Mammary epithelial cell (primary cell): ENCODE measurements at places on chromosomes 5 and 9.

DNA sequence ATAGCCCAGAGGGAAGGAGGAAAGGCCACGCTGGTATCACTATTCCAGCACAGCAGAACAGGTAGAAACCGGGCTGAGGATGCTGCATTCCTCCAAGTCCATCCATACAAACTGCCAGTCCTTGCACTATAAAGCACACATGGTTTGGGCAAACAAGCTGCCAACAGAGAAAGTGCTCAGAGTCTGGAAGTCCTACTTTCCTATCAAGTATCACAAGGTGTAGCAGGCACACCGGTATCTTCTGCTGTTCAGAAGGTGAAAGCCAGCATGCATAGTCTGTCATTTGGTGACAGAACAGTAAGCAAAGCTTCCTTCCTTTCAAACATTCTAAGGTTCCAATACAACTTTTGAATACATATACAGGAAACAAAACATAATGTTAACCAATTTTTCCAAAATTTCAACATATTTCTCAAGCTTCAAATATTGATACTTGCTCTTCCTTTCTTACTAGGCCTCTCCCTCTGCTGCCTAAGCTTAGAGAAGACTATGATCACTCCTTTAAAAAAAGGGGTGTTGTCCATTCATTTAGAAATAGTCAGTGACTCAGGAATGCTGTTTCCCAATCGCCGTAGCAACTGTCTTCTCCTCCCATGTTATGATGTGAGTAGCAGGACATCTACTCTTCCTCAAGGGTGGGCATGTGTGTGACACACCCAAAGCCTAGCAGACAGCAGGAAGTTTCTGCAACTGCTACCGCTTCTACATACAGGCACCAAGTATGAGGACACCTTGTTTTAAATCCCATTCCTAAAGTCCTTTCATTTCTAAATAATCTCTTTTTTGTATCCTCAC is 14.7 kb downstream of the DIAPH1 start:
- peak; percentile 93 for DNase-seq

GRCh38 chr9:78013934-78014333 is 17.7 kb downstream of the GNAQ start:
- DNase-seq: no peak

- no peak for DNase-seq
Measured at GRCh38 chr5:137105351-137106035, 393.6 kb downstream of the SPOCK1 start.

DNA sequence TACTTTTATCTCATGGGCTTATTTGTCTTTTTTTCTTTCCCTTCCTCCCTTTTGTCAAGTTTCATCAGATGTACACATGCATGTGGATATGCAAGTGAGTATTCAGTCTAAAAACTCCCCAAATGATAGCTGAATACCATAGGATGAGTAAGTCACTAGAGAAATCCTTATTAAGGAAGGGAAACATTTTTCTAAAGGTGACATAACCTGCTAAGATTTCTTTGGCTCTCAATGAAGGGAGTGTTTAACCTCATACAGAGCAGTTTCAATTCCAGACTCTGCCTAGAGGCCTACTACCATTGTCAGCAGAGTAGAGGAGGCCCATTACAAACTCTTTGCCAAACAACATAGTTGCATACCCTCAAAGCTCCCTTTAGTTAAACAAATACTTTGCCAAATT is 192.4 kb downstream of the ARHGEF28 start:
- DNase-seq: peak; percentile 82

GRCh38 chr9:134830126-134830525 is 50.5 kb upstream of the FCN2 start:
- DNase-seq: no peak

- DNase-seq: no peak
Measured at GRCh38 chr5:139584137-139584536, 23.0 kb downstream of the UBE2D2 start.

- DNase-seq: no peak
Measured at GRCh38 chr5:71503536-71503935, 48.1 kb downstream of the BDP1 start.

GRCh38 chr9:85408494-85408893 is 333.3 kb downstream of the AGTPBP1 start:
- no peak for DNase-seq

- DNase-seq: peak; percentile 99
Measured at GRCh38 chr5:53323511-53323910, 156.9 kb upstream of the FST start.

DNA sequence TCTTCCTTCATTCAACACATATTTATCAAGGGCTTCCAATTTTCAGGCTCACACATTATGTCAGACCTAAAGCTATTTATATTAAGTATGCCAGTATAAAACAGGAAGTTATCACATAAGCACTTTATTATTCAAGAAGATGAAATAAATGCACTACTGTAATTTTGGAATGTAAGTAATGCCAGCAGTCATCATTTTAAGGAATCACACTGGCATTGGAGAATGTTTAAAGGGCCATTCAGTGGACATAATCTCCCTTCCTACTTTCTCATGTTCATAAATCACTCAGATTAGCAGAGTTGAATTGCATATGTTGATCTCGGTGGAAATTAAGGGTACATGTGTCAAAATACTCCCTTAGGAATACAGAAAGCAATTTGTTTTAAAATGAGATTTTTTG is 164.4 kb downstream of the GIN1 start:
- DNase-seq: no peak

GRCh38 chr9:33289496-33289895 is 820 bp upstream of the NFX1 start:
- DNase-seq: no peak

GRCh38 chr5:54073735-54074134 is 236.6 kb downstream of the ARL15 start:
- no peak for DNase-seq

- DNase-seq: no peak
Measured at GRCh38 chr9:102000956-102001355, 262.5 kb upstream of the GRIN3A start.

- DNase-seq: no peak
Measured at GRCh38 chr5:166648736-166649135, 1642.7 kb upstream of the WWC1 start.

DNA sequence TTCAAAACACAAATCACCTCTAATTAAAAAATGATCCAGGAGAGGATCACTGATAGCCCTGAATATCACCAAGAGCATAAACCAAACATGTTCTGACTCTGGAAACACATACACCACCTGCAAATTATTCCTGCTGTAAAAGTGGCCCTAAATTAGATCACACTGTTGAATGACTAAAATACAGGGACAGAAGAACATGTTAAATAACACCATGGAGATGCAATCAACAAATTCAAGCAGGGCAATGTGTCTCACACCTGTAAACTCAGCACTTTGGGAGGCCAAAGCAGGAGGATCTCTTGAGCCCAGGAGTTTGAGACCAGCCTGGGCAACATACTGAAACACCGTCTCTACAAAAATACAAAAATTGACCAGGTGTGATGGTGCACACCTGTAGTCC is 18.2 kb upstream of the SPOUT1 start:
- no peak for DNase-seq

GRCh38 chr9:95095641-95096355 is 221.7 kb downstream of the FANCC start:
- DNase-seq: no peak

GRCh38 chr9:123327697-123328100 is 28.3 kb upstream of the CRB2 start:
- peak; percentile 85 for DNase-seq

- DNase-seq: no peak
Measured at GRCh38 chr5:80985600-80986228, 25.6 kb downstream of the RASGRF2 start.

GRCh38 chr9:23850242-23850689 is 24.2 kb upstream of the ELAVL2 start:
- peak; percentile 24 for DNase-seq
